Ascending aorta (tissue), 2 donors: ENCODE measurements at places on chromosomes 2 and 18. TPM values are rescaled to one million over a fixed set of nuclear protein-coding genes. Genes with fewer than 3 reads are reported as not detected.

GRCh38 chr2:217279556-217279955 is 419.7 kb upstream of the TNP1 start:
- no peaks in the 10 kb centered on the region for H3K4me1 ChIP-seq
- DNase-seq: no peak

DNA sequence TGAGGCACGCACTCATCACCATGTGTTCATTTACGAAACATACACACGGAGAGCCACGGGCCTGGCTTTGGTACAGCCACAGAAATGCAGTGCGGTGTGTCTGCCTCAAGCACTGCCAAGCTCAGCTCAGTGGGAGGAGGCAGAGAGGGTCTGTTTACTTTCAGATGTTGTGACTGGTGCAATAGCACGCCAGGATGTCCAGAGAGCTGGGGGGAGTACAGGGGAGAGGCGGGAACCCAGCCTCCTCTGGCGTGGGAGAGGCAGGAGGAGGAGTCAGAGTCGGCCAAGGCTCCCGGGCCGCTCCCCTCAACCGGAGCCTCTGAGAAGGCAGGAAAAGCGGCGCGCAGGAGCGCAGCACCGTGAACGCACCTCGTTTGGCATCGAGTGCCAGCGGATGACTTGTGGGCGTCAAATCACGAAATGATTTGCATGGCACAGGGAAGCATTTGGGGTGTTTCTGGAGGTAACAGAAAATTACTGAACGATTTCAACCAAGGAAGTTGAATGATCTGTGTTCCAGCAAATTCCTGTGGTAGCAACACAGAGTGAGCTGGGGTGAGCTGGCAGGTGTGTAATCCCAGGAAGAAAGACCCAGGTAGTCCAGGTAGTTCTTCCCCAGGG is 143.0 kb downstream of the ZNF516 start:
- H3K27ac ChIP-seq: no peak overlapping the region
- H3K36me3 ChIP-seq: peaks cover under 1% of the 10 kb centered on the region
- no peak for DNase-seq
- no peaks in the 10 kb centered on the region for H3K27me3 ChIP-seq
- H3K4me3 ChIP-seq: no peak overlapping the region

DNA sequence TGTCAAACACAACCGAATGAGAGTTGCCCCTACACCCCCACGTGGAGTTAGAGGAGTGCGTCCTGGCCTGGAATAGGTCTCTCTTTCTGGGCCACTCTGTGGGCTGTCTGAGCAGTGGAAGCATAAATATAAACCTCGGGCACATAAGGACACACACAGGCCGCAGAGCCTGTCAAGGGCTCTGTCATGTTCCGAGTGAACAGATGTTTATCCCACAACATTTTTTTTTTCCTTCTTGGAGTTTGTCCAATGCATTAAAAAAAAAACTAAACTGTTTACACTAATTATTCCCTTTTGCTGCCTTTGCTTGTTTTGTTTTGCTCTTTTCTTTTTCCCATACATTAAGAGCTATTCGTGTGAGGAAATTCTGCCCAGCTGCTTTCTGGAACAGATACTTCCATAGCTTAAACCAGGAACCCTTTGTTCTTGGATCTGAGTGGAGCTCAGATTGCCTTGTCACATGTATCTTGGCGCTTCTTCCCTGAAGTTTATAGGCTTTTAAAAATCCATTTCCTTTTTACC is 228.3 kb upstream of the FOSL2 start:
- DNase-seq: no peak
- H3K4me1 ChIP-seq: no peaks in the 10 kb centered on the region
- no peaks in the 10 kb centered on the region for H3K36me3 ChIP-seq
- no peaks in the 10 kb centered on the region for H3K27me3 ChIP-seq

SNED1 gene
- 84.3 TPM for total RNA-seq

GRCh38 chr2:78418021-78418420 is 607.5 kb upstream of the REG3G start:
- no peaks in the 10 kb centered on the region for H3K36me3 ChIP-seq
- no peak for DNase-seq
- no peak overlapping the region for H3K4me3 ChIP-seq
- H3K4me1 ChIP-seq: no peaks in the 10 kb centered on the region
- H3K27ac ChIP-seq: no peak overlapping the region

DNA sequence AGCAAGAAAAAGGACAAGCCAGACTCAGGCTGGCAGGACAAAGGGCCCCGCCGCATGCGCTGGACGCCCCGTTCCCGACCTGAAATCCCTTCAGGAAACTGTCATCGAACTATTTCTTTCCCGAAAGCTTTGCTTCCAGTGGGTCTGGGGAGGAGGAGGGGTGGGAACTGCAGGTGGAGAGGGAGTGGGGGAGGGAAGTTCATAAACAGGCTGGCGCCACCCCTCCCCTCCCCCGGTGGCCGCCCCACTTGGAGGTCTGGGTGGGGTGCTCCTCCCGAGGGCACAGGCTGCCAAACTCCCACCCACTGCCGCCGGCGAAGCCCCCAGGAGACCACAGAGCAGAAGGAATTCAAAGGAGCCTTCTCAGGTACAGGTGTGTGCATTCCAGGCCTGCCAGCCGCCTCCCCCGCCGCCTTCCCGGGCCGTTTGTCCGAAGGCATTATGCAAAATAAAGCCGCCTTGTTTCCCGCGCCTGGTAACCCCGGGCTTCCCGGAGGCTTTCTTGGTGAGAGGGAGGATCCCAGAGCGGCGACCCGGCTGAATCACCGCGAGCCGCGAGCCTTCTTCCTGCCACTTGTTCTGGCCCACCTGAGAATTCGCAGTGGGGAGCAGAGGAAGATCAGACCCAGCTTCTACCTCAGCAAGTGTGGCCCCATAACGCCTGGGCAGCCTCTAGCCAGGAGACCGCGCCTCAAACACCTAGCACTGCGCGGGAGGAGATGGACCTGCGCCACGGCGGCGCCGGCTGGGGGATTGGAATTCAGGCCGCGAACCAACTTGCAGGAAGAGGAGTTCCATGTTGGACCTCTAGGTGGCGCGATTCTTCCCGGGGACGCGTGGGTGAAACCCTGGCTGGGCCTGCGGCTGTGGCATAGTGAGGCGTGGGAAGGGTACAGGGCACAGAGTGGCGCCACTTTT is 101.9 kb downstream of the FOXI3 start:
- H3K36me3 ChIP-seq: no peaks in the 10 kb centered on the region
- H3K27ac ChIP-seq: no peak overlapping the region
- peak; percentile 65 for DNase-seq
- H3K4me3 ChIP-seq: peak overlapping the region; percentile 30
- H3K4me1 ChIP-seq: no peaks in the 10 kb centered on the region
- H3K27me3 ChIP-seq: no peaks in the 10 kb centered on the region

CAPN13 gene
- total RNA-seq: not detected

DNA sequence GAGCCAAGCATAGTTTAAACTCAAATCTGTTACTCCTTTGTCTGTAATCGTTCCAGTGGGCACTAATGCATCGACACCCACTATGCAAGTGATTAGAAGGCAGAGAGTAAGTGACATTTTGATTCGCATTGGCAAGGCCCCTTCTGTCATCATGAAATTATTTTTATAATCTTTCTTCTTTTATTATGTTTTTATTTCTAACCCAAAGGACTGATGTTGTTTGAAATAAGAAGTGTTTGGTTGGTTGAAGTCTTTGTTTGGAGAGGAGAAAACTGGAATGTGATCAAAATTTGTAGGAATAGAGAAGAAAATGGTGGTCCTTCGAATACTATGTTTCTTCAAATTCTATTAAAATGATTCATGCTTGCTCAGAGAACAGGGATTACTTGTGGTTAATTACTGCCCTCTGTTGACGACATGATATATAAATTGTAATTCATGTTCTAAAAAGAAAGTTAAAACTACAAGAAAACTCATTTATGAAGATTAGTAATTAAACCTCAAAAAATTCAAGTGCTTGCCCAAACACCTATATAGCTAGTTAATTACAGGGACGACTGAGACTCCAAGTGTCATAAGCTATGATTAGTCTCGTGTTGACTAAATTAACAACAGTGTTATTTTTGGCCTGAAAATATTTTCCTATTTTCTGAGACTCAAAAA is 26.4 kb upstream of the TFPI start:
- H3K27ac ChIP-seq: no peak overlapping the region
- H3K4me3 ChIP-seq: peak overlapping the region; percentile 39
- DNase-seq: no peak
- no peaks in the 10 kb centered on the region for H3K36me3 ChIP-seq
- no peaks in the 10 kb centered on the region for H3K27me3 ChIP-seq

WDR33 gene
- 13.9 TPM for total RNA-seq

PAX8 gene
- total RNA-seq: 0.11 TPM

GRCh38 chr2:113211226-113212105 is 37.7 kb downstream of the PSD4 start:
- H3K27ac ChIP-seq: peak overlapping the region; percentile 31
- H3K27me3 ChIP-seq: no peaks in the 10 kb centered on the region
- no peak overlapping the region for H3K4me3 ChIP-seq
- H3K4me1 ChIP-seq: no peaks in the 10 kb centered on the region
- no peak for DNase-seq
- H3K36me3 ChIP-seq: no peaks in the 10 kb centered on the region

FAP gene
- 16.7 TPM for total RNA-seq

DNA sequence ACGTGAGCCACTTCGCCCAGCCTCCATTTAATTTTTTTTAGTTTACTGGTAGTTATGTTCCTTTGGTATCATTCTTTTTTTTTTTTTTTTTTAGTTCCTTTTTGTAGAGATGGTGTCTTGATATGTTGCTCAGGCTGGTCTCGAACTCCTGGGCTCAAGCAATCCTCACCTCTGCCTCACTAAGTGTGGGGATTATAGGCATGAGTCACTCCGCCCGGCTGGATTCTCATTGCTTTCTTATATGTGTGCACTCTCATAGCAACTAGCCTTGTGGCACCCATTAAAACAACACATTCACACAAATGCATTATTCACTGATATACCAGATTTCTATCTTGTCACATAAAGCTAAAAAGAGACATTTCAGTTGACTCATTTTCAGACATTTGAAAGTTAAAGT is 4.2 kb downstream of the TTC27 start:
- peaks cover 8% of the 10 kb centered on the region for H3K4me1 ChIP-seq
- H3K27me3 ChIP-seq: no peaks in the 10 kb centered on the region
- no peak overlapping the region for H3K4me3 ChIP-seq
- H3K36me3 ChIP-seq: peaks cover 43% of the 10 kb centered on the region
- no peak for DNase-seq

C1QL2 gene
- total RNA-seq: 11.6 TPM

RAB27B gene
- 0.11 TPM for total RNA-seq

ZNF519 gene
- not detected for total RNA-seq

GRCh38 chr2:239471011-239471792 is 70.4 kb upstream of the HDAC4 start:
- no peaks in the 10 kb centered on the region for H3K4me1 ChIP-seq
- H3K36me3 ChIP-seq: no peaks in the 10 kb centered on the region
- no peaks in the 10 kb centered on the region for H3K27me3 ChIP-seq
- DNase-seq: no peak
- H3K27ac ChIP-seq: no peak overlapping the region

GRCh38 chr18:12839057-12839525 is 44.9 kb downstream of the PTPN2 start:
- DNase-seq: no peak
- H3K27ac ChIP-seq: peak overlapping the region; percentile 54
- H3K4me3 ChIP-seq: no peak overlapping the region
- H3K36me3 ChIP-seq: peaks cover 5% of the 10 kb centered on the region
- no peaks in the 10 kb centered on the region for H3K27me3 ChIP-seq

DNA sequence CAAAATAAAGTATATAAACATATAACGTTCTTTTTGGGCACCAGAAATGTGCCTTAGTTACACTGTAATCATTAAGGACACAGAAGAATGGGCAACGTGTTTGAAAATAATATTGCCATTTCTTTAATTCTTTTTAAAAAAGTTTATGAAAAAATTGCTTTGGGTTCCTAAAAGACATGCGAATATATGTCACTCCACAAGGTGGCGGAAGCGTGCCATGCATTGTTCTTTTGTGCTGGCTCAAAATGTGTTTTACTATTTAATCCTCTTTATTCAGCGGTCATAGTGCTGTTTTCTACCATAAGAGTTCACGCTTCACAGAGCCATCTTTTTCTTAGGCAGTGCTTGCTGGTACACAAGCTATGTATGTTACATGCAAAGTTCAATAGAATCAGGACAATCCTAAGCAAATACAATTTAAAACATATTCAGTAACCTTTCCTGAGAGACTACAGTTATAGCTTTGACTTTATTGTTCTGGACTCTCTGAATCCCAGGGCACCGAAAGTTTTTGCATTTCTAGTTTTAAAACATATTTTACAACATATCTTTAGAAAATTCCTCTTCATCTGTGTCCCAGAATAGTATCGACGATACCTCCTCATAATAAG is 147.8 kb upstream of the ERBB4 start:
- no peaks in the 10 kb centered on the region for H3K36me3 ChIP-seq
- no peaks in the 10 kb centered on the region for H3K27me3 ChIP-seq
- peak; percentile 72 for DNase-seq
- H3K4me3 ChIP-seq: no peak overlapping the region
- H3K4me1 ChIP-seq: no peaks in the 10 kb centered on the region
- H3K27ac ChIP-seq: no peak overlapping the region
